Gastroesophageal sphincter (tissue), 4 donors: ENCODE measurements at places on chromosomes 16 and 17. TPM values are rescaled to one million over a fixed set of nuclear protein-coding genes. Genes with fewer than 3 reads are reported as not detected.

DNA sequence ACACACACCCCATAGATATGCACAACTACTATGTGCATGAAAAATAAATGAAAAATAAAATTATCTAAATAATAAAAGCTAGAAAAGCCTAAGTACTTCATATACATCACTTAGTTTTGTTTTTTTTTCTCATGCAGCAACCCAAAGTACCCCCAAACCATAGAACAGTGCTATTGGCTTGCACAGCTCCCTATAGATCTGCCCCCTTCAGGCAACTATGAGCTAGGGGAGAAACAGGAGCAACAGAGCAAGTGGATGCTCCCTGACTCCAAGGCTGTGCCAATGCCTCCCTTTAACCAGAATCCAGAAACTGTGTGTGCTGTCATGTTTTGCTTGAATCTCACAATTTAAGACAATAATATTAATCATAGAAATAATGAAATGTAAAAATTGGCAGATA, 605.5 kb downstream of the TOX3 start:
- ATAC-seq, result no peak

- ATAC-seq, result no peak
Measured at GRCh38 chr16:52265446-52265861, 281.5 kb downstream of the TOX3 start.

GRCh38 chr16:6009151-6009550, 911.6 kb upstream of the EEF2KMT start:
- ATAC-seq, result no peak

- peak; percentile 17 for ATAC-seq
Measured at GRCh38 chr17:2214929-2215615, 88.5 kb downstream of the SMG6 start.

- peak; percentile 51 for ATAC-seq
Measured at GRCh38 chr17:74325743-74326379, at the start of gene KIF19. Gene KIF19, plus strand, starts transcription at chr17:74326226. Its CDS starts 124 bp downstream, at chr17:74326350.

GRCh38 chr16:30887927-30888326, 6.0 kb downstream of the BCL7C start:
- ATAC-seq, result no peak

- no peak for ATAC-seq
Measured at GRCh38 chr17:77880711-77881450, 77.6 kb upstream of the TNRC6C start.

DNA sequence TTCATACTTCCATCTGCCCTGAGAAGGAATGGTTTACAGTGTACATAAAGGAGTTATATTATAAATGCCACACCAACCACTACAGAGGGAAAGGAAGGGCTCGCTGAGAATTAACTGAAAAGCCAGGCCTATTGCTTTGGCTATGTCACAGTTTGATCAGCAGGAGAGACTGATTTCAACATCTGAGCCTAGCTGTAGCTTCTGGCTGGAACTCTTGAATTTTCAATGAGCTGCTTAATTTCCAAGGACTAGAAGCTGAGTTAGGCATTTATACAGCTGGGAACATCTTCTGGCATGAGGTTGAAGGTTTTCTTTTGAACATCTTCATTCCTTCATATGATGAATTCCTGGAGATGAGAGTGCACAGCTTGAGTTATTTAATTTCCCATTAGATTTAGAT, 47.6 kb upstream of the GNAO1 start:
- ATAC-seq, result no peak

DNA sequence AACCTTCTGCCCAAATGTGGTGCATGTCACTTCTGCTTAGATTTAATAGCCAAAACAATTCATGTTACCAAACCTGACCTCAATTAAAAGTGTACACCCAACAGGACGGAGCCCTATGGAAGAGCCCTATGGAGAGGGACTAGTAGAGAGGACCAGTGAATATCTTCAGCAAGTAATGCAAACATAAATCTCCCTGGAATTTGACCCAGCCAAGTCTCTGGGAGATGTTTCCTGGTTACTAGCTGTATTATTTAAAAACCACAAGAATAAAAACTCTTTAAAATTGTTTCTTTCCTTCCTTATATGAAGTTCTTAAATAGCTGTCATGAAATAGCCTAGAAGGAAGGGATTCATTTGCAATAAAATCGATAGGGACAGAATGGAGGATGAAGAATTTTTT, 255.8 kb downstream of the CDH11 start:
- no peak for ATAC-seq

GRCh38 chr17:69062860-69063581, 2.3 kb upstream of the ABCA9 start:
- no peak for ATAC-seq

- no peak for ATAC-seq
Measured at GRCh38 chr17:20986767-20987510, 55.9 kb downstream of the USP22 start.

DNA sequence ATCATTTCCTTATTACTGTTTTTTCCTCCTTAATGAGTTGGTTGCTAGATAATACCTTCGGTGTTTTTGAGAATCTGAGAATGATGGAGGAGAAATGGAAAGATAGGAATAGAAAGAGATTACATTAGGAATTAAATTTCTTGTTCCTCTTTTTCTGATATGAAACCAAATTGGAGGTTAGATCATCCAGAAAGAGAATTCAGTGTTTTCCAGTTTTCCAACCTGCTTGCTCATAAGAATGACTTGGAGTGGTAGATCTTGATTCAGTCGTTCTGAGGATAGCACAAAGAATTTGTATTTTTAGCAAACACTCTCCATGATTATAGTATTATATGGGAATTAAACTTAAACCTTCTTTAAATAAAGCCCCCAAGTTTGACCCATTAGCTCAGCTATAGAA, 35.9 kb downstream of the PITPNC1 start:
- ATAC-seq, result no peak

- peak; percentile 49 for ATAC-seq
Measured at GRCh38 chr16:15502041-15502725, 67.8 kb downstream of the BMERB1 start.

GRCh38 chr17:1491443-1492248, 840 bp downstream of the MYO1C start:
- peak; percentile 75 for ATAC-seq

- ATAC-seq, result no peak
Measured at GRCh38 chr17:31811101-31811500, 47.9 kb downstream of the COPRS start.

- no peak for ATAC-seq
Measured at GRCh38 chr16:870856-871561, 70.5 kb upstream of the GNG13 start.

DNA sequence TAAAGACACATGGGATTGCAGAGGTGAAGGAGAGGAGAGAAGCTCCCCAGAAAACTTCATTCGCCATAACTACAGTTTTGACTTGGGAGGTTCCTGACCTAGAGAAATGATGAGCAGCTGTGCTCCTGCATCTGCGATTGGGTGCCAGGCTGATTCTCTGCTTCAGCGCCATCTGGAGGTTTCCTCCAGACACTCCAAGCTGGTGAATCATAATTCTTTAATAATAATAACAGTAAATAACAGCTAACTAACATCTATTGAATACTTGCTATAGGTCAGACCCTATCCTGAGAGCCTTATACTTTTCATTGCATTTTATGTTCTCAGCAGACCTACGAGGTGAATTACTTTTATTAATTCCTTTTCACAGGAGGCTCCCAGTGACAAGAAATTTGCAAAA, 575.8 kb downstream of the TOX3 start:
- ATAC-seq, result no peak

DNA sequence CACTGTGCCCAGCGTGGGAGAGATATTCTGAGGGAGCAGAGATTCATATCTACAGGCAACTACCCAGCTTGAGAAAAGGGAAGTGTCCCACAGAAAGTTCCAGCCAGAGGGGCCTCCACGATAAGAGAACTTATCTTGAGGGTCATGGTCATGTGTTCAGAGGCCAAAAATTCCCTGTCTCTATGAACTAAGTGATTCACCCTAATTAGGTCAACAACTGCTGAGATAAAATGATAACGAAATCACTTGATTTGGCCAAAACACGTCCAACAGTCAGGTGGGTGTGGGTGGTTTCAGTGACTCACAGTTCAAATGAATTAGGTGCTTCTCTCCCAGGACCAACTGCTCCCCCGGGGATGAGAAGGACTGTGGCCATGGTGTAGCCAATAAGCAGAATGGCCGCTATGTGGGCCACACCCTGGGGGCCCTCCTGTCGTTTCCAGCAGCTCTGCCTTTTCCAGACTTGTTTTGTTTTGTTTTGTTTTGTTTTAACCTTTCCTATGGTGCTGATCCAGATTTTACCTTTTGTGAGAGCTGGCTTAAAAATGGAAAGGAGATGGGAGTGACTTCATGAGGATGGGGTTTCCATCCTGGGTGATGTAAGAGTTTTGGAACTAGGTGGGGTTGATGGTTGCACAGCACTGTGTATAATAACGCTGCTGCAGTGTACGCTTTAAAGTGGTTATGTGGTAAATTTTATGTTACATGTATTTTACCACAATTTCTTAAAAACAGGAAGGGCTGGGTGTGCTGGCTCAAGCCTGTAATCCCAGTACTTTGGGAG, 8.7 kb downstream of the DNAI2 start:
- ATAC-seq, result no peak

GRCh38 chr16:66629856-66630255, 25.4 kb downstream of the CMTM3 start:
- no peak for ATAC-seq

- ATAC-seq, result peak; percentile 86
Measured at GRCh38 chr17:19753051-19753509, 5.0 kb upstream of the ALDH3A1 start.

The CUEDC1 gene
- 35.7 TPM for total RNA-seq

The VEZF1 gene
- total RNA-seq, result 148 TPM

The CASKIN1 gene
- not detected for total RNA-seq

The LITAFD gene
- total RNA-seq, result not detected

The SUPT6H gene
- total RNA-seq, result 48.7 TPM

The VAT1L gene
- 4.7 TPM for total RNA-seq
